ENCODE measurements at places on chromosomes 1 and 21. TPM values are rescaled to one million over a fixed set of nuclear protein-coding genes. Genes with fewer than 3 reads are reported as not detected.

DNA sequence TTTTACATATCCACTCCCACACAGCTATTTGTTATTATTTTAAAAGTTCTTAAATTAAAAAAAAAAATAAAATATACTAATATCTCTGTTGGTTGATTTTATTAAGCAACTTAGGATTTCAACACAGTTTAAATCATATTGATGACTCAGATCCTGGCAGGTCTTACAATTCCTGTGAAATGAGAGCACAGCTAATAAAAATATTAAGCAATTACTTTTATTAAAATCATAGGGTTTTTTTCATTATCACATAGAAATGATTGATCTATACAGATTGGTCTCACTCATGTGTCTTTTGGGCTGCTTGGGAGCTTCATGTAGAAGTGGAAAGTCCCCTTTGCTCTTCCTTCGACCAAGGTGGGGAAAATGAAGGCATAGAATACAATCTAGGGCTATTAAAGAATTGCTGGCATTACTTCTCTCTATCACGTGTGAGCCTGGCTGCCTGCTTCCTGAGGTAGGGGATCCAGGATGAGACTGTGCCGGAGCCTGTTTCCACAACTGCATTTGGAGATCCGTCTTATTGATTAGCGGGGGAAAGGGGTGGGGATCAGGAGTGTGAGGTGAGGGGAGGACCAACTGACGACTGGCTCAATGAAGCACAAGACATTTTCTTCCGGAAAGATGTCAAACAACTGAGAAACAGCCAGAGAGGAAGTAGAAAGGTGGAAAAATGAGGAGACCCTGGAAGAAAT lies 858.0 kb downstream of the USP25 start:
- H3K27me3 ChIP-seq, result no peaks in the 10 kb centered on the region
- no peaks in the 10 kb centered on the region for H3K36me3 ChIP-seq
- no peaks in the 10 kb centered on the region for H3K4me1 ChIP-seq
- peak overlapping the region; percentile 34 for H3K4me3 ChIP-seq
- no peak for DNase-seq

DNA sequence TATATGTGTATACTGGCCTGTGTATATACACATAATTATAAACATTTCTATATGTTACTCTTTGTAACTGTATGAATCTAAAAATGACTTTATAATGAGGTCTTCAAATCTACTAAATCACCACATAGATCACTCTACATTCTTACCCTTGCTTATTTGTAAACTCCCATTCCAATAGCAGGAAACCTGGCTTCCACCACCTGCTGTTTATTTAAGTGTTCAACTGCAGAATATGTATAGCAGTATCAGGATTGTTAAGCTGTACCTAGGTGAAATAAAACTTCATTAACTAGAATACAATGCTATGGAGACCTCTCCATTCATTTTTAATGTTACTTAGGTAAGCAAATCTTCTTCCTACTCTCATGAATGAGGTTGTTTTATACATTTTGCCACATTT lies 1351.1 kb upstream of the B3GALT2 start:
- no peaks in the 10 kb centered on the region for H3K36me3 ChIP-seq
- DNase-seq, result no peak
- H3K4me1 ChIP-seq, result no peaks in the 10 kb centered on the region
- no peaks in the 10 kb centered on the region for H3K27me3 ChIP-seq
- no peak overlapping the region for H3K4me3 ChIP-seq

DNA sequence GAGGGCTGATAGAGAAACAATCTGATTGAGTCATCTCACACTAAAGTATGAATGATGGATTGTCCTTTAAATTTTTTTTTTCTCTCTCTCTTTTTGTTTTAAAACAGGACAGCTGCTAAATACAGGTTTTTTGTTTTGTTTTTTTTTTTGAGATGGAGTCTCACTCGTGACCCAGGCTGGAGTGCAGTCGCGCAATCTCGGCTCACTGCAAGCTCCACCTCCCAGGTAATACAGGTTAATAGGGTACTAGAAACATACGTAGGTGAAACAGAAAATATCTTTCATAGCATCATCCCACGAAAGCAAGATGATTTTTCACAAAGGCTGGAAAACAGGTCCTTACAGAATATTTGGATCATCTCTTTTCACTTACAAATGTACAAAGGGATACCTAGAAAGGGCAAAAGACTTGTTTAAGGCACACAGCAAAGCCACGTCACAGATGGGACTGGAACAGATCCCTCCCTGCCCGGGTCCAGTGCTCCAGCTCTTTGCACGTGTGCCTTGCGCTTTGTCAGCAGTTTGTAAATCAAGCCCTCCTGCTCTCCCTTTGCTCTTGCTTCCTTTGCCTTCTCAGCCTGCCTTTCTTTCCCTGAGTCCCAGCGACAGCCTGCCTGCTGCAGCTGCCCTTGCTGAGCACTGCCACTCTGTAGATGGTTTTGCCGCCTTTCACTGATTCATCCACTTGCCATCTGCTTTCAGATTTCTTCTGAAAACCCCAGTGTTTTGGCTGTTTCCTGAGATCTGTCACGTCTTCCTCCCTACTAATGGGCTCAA lies 171.3 kb upstream of the BEND5 start:
- no peaks in the 10 kb centered on the region for H3K4me1 ChIP-seq
- DNase-seq, result no peak
- H3K36me3 ChIP-seq, result no peaks in the 10 kb centered on the region
- H3K27me3 ChIP-seq, result no peaks in the 10 kb centered on the region
- H3K4me3 ChIP-seq, result no peak overlapping the region
- no peak overlapping the region for H3K27ac ChIP-seq

DNA sequence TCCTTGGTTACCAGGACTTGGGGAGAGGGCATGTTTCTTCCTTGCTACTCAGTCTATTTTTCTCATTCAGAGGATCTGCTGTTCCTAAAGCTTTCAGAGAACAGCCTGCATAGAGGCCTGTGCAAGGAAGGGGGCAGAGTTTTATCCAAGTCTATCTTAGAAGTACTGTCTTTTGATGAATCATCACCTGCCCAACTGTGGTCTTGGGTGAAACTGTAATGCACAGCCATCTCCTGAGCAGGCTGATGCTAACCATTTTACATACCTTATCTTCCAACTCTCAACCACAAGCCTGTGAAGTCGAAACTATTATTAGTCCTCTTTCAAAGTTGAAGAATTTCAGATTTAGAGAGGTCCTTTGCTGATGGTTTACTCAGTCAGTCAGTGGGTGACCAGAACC lies 368.0 kb downstream of the HHAT start:
- H3K4me1 ChIP-seq, result no peaks in the 10 kb centered on the region
- peaks cover 43% of the 10 kb centered on the region for H3K27me3 ChIP-seq
- H3K4me3 ChIP-seq, result no peak overlapping the region
- no peak overlapping the region for H3K27ac ChIP-seq
- no peak for DNase-seq

DNA sequence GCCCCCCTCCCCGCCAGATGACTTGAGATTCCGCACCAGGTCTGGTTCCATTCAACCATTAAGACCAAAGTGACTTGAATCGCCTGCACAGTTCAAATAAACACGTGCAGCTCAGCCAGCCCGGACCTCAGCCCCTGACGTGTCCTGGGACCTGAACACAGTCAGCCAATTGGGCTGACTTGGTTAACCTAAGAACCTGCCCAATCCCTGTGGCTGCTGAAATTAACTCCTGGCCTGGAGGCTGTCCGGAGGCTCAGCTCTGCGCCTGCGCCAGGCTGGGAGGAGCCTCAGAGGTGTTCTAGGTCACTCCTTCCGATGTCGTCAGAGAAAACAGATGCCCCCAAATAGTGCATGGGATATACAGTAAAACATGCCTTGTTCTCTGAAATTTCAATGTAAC lies 73.4 kb downstream of the SCCPDH start:
- H3K36me3 ChIP-seq, result no peaks in the 10 kb centered on the region
- H3K4me1 ChIP-seq, result no peaks in the 10 kb centered on the region
- no peak overlapping the region for H3K27ac ChIP-seq
- no peak for DNase-seq
- no peak overlapping the region for H3K4me3 ChIP-seq
- H3K27me3 ChIP-seq, result no peaks in the 10 kb centered on the region

GRCh38 chr1:241560146-241560848 lies 28.1 kb downstream of the KMO start:
- H3K36me3 ChIP-seq, result peaks cover 3% of the 10 kb centered on the region
- peaks cover 44% of the 10 kb centered on the region for H3K4me1 ChIP-seq
- peak overlapping the region; percentile 61 for H3K27ac ChIP-seq
- H3K4me3 ChIP-seq, result no peak overlapping the region

DNA sequence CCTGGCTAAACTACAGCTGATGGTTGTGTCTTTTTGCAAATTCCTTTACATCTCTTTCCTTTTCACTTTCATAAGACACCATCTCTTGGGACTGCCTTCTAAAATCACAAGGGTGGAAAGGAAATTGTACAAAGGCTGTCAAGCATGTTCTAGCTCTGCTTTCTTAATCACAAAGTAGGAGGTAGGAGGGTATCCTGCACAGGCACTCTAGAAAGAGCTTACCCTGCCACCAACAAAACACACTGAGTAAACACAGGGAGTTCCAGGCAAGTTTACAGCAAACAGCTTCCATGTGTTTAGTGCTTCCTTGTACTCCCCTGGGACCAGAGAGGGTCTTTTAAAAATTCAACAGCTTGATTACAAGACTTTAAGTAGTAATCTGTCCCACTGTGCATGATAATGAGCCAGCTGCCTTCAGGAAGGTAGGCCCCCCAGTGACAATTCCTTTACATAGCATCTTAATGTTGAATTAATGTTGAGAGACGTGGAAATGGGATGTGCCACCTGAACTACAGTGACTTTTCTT lies 2.4 kb downstream of the PLPP3 start:
- no peaks in the 10 kb centered on the region for H3K36me3 ChIP-seq
- H3K27ac ChIP-seq, result no peak overlapping the region
- H3K4me1 ChIP-seq, result peaks cover 5% of the 10 kb centered on the region
- H3K4me3 ChIP-seq, result no peak overlapping the region

GRCh38 chr1:36343651-36344394 lies 20.4 kb upstream of the EVA1B start:
- no peak overlapping the region for H3K27ac ChIP-seq
- no peaks in the 10 kb centered on the region for H3K27me3 ChIP-seq
- no peak overlapping the region for H3K4me3 ChIP-seq
- H3K36me3 ChIP-seq, result peaks cover 47% of the 10 kb centered on the region
- DNase-seq, result no peak
- H3K4me1 ChIP-seq, result no peaks in the 10 kb centered on the region

- no peaks in the 10 kb centered on the region for H3K36me3 ChIP-seq
- no peak overlapping the region for H3K27ac ChIP-seq
- no peak for DNase-seq
- no peak overlapping the region for H3K4me3 ChIP-seq
- no peaks in the 10 kb centered on the region for H3K4me1 ChIP-seq
Measured at GRCh38 chr1:99565606-99566289, 80.2 kb upstream of the PALMD start.

- no peak for DNase-seq
- no peaks in the 10 kb centered on the region for H3K36me3 ChIP-seq
- H3K27ac ChIP-seq, result no peak overlapping the region
- no peaks in the 10 kb centered on the region for H3K27me3 ChIP-seq
- peaks cover 3% of the 10 kb centered on the region for H3K4me1 ChIP-seq
- H3K4me3 ChIP-seq, result no peak overlapping the region
Measured at GRCh38 chr1:83976920-83977319, 22.0 kb downstream of the TTLL7 start.

- no peak for DNase-seq
- H3K4me3 ChIP-seq, result no peak overlapping the region
- no peaks in the 10 kb centered on the region for H3K4me1 ChIP-seq
- no peaks in the 10 kb centered on the region for H3K36me3 ChIP-seq
- no peaks in the 10 kb centered on the region for H3K27me3 ChIP-seq
Measured at GRCh38 chr1:236021424-236022135, 43.3 kb downstream of the NID1 start.

- H3K27ac ChIP-seq, result no peak overlapping the region
- H3K36me3 ChIP-seq, result no peaks in the 10 kb centered on the region
- H3K4me3 ChIP-seq, result no peak overlapping the region
- no peaks in the 10 kb centered on the region for H3K4me1 ChIP-seq
- H3K27me3 ChIP-seq, result peaks cover 90% of the 10 kb centered on the region
Measured at GRCh38 chr1:205570173-205570501, 61.7 kb downstream of the ELK4 start.

GRCh38 chr1:59707178-59707791 lies 107.5 kb upstream of the HOOK1 start:
- no peaks in the 10 kb centered on the region for H3K36me3 ChIP-seq
- DNase-seq, result peak; percentile 73
- peaks cover 23% of the 10 kb centered on the region for H3K4me1 ChIP-seq
- H3K27ac ChIP-seq, result no peak overlapping the region

DNA sequence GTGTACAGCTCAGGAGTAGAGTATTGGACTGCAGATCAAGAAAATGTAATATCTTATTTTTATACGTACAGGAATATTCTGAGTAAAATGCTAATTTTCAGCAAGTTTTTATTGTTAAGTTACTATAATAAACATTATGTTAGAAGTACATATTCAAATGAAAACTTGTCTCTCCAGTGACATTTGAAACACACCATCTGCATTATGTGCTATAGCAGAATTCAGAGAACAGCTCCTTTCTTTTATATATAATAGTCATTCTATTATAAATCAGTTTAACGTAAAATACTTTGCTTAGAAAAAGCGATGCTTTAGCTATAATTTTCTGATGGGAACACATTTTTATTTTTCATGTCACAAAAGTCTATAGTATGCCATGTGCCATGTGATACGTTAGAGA lies 249.0 kb downstream of the PTPRC start:
- H3K4me3 ChIP-seq, result no peak overlapping the region
- peak overlapping the region; percentile 94 for H3K27ac ChIP-seq
- peaks cover 73% of the 10 kb centered on the region for H3K4me1 ChIP-seq
- DNase-seq, result no peak
- peaks cover 23% of the 10 kb centered on the region for H3K36me3 ChIP-seq

- no peak overlapping the region for H3K4me3 ChIP-seq
- no peaks in the 10 kb centered on the region for H3K27me3 ChIP-seq
- H3K4me1 ChIP-seq, result peaks cover under 1% of the 10 kb centered on the region
- DNase-seq, result no peak
- H3K36me3 ChIP-seq, result peaks cover 77% of the 10 kb centered on the region
Measured at GRCh38 chr1:246860401-246860800, 71.3 kb downstream of the AHCTF1 start.

GRCh38 chr1:66401244-66401643 lies 132.7 kb upstream of the SGIP1 start:
- no peaks in the 10 kb centered on the region for H3K27me3 ChIP-seq
- H3K27ac ChIP-seq, result no peak overlapping the region
- H3K36me3 ChIP-seq, result no peaks in the 10 kb centered on the region
- peaks cover 14% of the 10 kb centered on the region for H3K4me1 ChIP-seq
- H3K4me3 ChIP-seq, result no peak overlapping the region

GRCh38 chr1:14650951-14651350 lies 52.5 kb downstream of the KAZN start:
- no peaks in the 10 kb centered on the region for H3K4me1 ChIP-seq
- no peaks in the 10 kb centered on the region for H3K36me3 ChIP-seq
- no peaks in the 10 kb centered on the region for H3K27me3 ChIP-seq
- no peak overlapping the region for H3K4me3 ChIP-seq

- H3K36me3 ChIP-seq, result no peaks in the 10 kb centered on the region
- no peaks in the 10 kb centered on the region for H3K27me3 ChIP-seq
- H3K27ac ChIP-seq, result no peak overlapping the region
- H3K4me3 ChIP-seq, result no peak overlapping the region
- H3K4me1 ChIP-seq, result peaks cover 12% of the 10 kb centered on the region
- peak; percentile 32 for DNase-seq
Measured at GRCh38 chr1:77539519-77540142, 142.8 kb downstream of the ZZZ3 start.

GRCh38 chr1:200512191-200512590 lies 102.4 kb upstream of the ZNF281 start:
- no peak overlapping the region for H3K4me3 ChIP-seq
- DNase-seq, result no peak
- H3K27me3 ChIP-seq, result peaks cover 3% of the 10 kb centered on the region
- H3K27ac ChIP-seq, result no peak overlapping the region
- no peaks in the 10 kb centered on the region for H3K36me3 ChIP-seq

The VPS26C gene
- total RNA-seq, result 45.3 TPM

The ARHGEF10L gene
- total RNA-seq, result 3.3 TPM

The NTNG1 gene
- total RNA-seq, result 93.8 TPM

The MYBPH gene
- total RNA-seq, result not detected

The CYP4A11 gene
- not detected for total RNA-seq

The RIMS3 gene
- 9.9 TPM for total RNA-seq

The HIVEP3 gene
- total RNA-seq, result 3.6 TPM

The BGLAP gene
- total RNA-seq, result 2.8 TPM

The LCE1B gene
- not detected for total RNA-seq
